Esophagus squamous epithelium (tissue), 5 donors: ENCODE measurements at places on chromosomes 3 and 15.
A peak's percentile ranks its signal among the peaks of the same experiment; 100 is the strongest.

DNA sequence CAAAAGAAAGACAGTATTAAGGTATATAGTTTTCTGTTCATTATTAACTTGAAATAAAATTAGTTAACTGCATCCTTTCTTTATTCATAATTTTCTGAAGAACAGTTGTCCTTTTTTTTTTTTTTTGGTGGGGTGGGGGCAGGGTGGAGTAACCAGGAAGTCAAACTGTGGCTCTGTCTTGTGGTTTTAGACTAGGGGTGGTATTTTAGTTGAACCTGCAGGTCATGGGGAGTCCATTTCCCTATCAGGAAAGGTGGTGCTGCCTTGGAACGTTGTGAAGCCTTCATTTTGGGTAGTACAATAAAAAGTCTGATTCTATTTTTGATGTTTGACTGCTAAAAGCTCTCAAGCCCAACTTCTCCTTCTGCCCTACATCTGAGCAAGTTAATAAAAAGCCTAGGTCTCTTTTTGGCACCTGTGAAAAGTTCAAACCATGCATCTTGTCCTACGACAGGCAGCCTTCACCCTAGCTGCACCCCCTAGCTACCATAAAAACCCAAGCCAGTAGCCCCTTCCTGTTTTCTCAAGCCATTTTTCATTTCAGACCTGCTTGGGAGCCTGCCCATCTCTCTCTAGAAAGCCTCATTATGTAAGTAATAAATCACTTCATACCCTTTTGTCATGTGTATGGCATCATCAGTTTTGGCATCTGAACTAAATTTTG lies 31.2 kb upstream of the RIOX2 start:
- no peaks in the 10 kb centered on the region for H3K27me3 ChIP-seq
- no peak overlapping the region for H3K27ac ChIP-seq
- no peak overlapping the region for H3K4me3 ChIP-seq
- H3K4me1 ChIP-seq: no peaks in the 10 kb centered on the region
- H3K36me3 ChIP-seq: no peaks in the 10 kb centered on the region

DNA sequence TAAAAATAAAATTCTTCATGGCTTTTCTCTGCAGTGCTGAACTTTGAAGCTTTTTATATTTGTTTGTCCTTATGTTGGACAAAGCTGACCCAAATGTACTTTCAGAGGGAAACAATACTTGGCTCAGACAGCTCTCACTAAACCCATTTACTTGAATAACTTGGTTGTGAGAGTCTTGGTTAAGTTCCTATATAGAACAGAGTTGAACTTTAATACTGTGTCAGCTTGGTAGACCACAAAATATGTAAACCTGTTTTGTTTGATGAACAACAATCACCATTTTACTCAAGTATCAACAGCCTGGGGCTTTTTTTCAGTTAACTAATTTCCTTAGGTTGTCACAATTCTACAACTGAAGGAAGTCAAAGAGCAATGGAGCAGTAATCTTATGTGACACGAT lies 211.9 kb downstream of the CADM2 start:
- no peaks in the 10 kb centered on the region for H3K4me1 ChIP-seq
- DNase-seq: no peak
- no peaks in the 10 kb centered on the region for H3K36me3 ChIP-seq
- H3K27me3 ChIP-seq: no peaks in the 10 kb centered on the region
- no peak overlapping the region for H3K27ac ChIP-seq

GRCh38 chr3:9685216-9686049 lies 18.2 kb upstream of the CPNE9 start:
- peaks cover 87% of the 10 kb centered on the region for H3K36me3 ChIP-seq
- no peak for DNase-seq
- no peaks in the 10 kb centered on the region for H3K27me3 ChIP-seq

GRCh38 chr3:181935915-181936314 lies 224.2 kb downstream of the SOX2 start:
- H3K27me3 ChIP-seq: no peaks in the 10 kb centered on the region
- no peak for DNase-seq
- H3K36me3 ChIP-seq: no peaks in the 10 kb centered on the region
- no peak overlapping the region for H3K4me3 ChIP-seq

DNA sequence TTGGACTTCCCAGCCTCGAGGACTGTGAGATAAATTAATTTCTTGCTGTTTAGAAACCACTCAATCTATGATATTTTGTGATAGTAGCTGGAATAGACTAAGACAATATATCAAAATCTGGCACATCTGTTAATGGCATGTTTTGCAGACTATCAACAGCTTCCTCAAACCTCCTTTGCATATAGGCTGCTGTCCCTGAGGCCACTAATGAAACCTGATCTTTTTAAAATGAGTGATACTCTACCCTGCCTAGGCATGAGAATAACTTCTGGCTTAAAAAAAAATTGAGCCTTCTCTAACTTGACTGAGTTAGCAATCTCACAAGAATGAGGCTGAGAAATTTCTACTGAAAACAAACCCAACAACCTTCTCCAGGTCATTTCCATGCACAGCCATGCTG lies 176.0 kb upstream of the CRBN start:
- H3K27me3 ChIP-seq: no peaks in the 10 kb centered on the region
- no peaks in the 10 kb centered on the region for H3K4me1 ChIP-seq
- DNase-seq: no peak
- no peak overlapping the region for H3K4me3 ChIP-seq

- no peak for DNase-seq
- peak overlapping the region; percentile 69 for H3K27ac ChIP-seq
- H3K4me1 ChIP-seq: peaks cover 47% of the 10 kb centered on the region
- H3K36me3 ChIP-seq: no peaks in the 10 kb centered on the region
- H3K27me3 ChIP-seq: no peaks in the 10 kb centered on the region
These were observed 34.8 kb upstream of the ARHGEF3 start for GRCh38 chr3:56836276-56837163.

GRCh38 chr3:67630666-67631362 lies 23.6 kb downstream of the SUCLG2 start:
- no peaks in the 10 kb centered on the region for H3K4me1 ChIP-seq
- no peak overlapping the region for H3K4me3 ChIP-seq
- no peaks in the 10 kb centered on the region for H3K27me3 ChIP-seq
- DNase-seq: no peak
- no peak overlapping the region for H3K27ac ChIP-seq

DNA sequence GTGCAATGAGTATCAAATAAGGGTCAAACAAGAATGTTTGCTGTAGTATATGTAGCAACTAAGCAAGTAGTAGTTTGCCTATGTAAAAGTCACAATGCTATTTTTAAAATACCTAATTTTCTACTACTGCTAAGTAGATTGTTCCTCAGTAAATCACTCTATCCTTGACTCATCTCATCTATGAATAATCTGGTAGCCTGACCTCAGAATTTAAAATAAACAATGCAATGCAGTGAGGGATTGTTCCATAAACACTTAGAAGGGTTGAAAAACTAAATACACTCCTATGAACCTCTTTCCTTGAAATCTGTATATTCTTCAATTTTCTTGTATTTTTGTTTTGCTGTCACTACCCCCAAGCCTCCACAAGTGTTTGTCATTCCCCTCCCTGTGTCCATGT lies 253.3 kb downstream of the TBC1D5 start:
- H3K36me3 ChIP-seq: no peaks in the 10 kb centered on the region
- no peak for DNase-seq
- no peaks in the 10 kb centered on the region for H3K4me1 ChIP-seq
- H3K27ac ChIP-seq: no peak overlapping the region
- no peak overlapping the region for H3K4me3 ChIP-seq

DNA sequence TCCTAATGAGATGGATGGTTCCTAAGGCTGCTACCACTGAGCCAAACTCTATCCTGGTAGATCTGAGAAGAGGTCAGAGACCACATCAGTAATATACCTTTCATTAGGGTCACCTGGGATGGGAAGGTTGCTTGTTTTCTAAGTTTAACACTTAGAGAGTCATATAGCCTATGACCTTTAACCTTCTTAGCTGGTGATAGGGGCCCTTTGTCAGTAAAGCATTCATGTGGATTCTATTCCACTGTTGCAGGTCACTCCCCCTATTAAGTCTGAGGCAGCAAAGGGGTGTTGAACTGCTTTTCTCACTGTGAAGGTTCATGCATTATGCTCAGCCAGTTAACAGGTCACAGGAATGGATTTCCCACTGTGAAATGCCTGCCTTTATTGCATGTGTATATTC lies 6.1 kb upstream of the ZNF609 start:
- H3K27me3 ChIP-seq: no peaks in the 10 kb centered on the region
- H3K4me1 ChIP-seq: peaks cover 13% of the 10 kb centered on the region
- no peak for DNase-seq
- no peak overlapping the region for H3K27ac ChIP-seq
- no peak overlapping the region for H3K4me3 ChIP-seq

- H3K27me3 ChIP-seq: no peaks in the 10 kb centered on the region
- H3K4me1 ChIP-seq: no peaks in the 10 kb centered on the region
- no peak overlapping the region for H3K4me3 ChIP-seq
- no peak overlapping the region for H3K27ac ChIP-seq
- no peaks in the 10 kb centered on the region for H3K36me3 ChIP-seq
These were observed 75.7 kb upstream of the DPPA4 start for GRCh38 chr3:109413049-109413448.

DNA sequence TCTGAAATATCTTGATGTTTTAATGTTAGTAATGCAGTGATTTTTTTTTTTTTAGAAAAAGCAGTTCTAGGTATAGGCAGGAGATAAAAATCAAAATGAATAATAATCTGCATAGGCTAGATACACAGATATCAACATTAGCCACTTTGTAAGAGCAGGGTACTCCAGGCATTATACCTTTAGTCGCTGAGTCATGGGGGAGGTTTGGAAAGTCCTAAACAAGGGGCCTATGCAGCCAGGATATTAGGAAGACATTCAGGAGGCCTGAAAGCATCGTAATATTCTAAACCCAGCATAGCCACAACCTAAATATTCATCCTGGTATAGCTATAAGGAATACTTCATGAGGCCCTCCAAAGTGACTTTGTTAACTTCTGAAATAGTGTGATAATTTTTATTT lies 258.1 kb upstream of the NECTIN3 start:
- no peak overlapping the region for H3K4me3 ChIP-seq
- no peak for DNase-seq
- no peaks in the 10 kb centered on the region for H3K36me3 ChIP-seq
- H3K27ac ChIP-seq: no peak overlapping the region
- H3K27me3 ChIP-seq: no peaks in the 10 kb centered on the region

DNA sequence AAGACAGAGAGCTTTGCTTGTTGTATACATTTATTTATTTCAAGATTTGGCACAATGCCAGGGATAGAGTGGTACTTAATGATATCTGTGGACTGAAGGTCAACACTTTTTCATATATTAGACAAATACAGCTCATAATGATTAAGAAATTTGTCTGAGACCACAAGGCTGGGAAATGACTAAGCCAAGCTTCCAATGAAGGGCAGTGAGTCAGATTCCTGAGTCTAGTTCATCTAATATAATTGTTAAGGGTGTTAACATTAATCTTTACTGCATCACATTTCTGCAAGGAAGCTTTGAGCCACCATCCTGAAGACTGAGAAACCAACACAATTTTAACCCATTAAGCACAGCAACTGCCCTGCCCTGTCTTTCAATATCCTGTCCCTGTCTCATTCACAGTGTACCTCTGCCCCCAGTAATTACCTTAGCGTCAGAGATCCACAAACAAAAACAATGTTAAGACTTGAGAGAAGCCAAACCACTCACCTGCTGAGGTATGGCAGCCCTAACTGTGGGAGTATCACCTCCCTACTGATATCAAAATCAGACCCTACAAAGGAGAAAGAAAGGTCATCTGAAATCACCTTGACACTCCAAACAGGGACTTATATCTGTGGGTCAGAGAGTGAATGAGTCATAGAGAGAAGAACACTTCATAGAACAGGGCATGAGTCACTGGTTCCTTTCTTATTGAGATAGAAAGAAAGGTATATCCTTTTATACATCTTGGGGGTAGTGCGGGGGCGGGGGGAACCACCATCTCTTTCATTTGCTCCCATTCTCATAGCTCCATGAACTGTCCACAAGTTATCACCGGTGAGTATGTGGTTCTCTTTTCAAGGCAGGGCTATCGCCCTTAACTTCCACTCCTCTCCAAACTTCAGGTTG lies 74.7 kb downstream of the MAGI1 start:
- peak overlapping the region; percentile 59 for H3K27ac ChIP-seq
- H3K4me1 ChIP-seq: peaks cover 21% of the 10 kb centered on the region
- H3K36me3 ChIP-seq: no peaks in the 10 kb centered on the region
- no peak for DNase-seq

DNA sequence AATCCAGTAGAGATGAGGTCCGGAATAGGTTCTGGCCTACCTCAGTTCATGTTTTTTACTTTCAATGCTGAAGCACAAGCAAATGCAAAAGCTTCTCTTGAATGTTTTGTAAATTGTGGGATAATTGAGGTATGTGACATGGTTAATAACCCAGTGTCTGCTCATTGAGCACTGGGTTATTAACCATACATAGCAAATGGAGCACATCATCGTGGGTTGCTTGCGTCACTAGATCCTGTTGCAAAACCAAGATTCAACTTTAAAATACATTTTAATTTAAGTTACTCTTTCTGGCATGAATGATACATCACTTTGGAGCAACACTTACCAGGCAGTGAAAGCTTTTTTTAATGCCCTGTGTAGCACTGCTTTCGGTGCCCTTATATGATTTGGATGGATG lies 165.6 kb downstream of the IGF1R start:
- no peak overlapping the region for H3K4me3 ChIP-seq
- H3K27me3 ChIP-seq: no peaks in the 10 kb centered on the region
- no peaks in the 10 kb centered on the region for H3K36me3 ChIP-seq

DNA sequence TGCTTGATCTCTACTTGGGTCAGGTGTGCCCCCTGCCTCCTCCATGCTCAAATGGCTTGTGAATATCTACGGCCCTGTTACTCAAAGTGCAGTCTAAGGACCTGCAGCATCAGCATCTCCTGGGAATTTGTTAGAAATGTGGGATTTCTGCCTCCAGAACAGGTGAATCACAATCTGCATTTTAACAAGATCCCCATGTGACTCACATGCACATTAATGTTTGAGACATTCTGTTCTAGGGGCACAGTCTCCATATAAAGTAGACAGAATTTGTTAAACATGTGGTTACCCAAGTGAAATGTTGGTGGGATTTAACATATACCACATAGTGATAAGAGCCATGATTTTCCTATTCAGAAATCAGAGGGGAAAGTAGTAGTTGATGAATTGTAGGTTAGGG lies 256.2 kb downstream of the NR1D2 start:
- no peak overlapping the region for H3K27ac ChIP-seq
- H3K4me1 ChIP-seq: no peaks in the 10 kb centered on the region
- no peak for DNase-seq
- no peak overlapping the region for H3K4me3 ChIP-seq
- H3K27me3 ChIP-seq: no peaks in the 10 kb centered on the region

DNA sequence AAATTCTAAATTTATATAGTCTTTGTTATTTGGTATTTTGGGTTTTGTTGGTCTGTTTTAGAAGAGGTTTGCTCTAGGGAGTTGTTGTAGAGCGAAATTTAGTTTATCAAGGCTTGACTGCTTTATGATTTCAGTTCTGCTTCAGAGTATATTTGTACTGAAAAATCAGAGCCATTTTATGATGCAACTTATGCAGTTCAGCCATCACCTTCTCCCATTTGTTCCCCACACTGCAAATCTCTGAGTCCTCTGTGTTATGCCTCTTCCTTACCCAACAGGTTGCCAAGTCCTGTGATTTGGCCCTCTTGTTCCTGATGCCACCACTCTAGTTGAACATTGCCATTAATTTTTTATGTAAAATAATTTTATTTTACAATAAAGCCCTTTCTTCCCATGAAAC lies 140.4 kb downstream of the ZNF609 start:
- peaks cover 5% of the 10 kb centered on the region for H3K4me1 ChIP-seq
- H3K36me3 ChIP-seq: no peaks in the 10 kb centered on the region
- no peak overlapping the region for H3K27ac ChIP-seq
- DNase-seq: no peak

GRCh38 chr3:64359735-64360134 lies 134.5 kb upstream of the PRICKLE2 start:
- no peak overlapping the region for H3K27ac ChIP-seq
- no peak for DNase-seq
- H3K27me3 ChIP-seq: no peaks in the 10 kb centered on the region
- no peaks in the 10 kb centered on the region for H3K36me3 ChIP-seq
- H3K4me3 ChIP-seq: no peak overlapping the region
